ENCODE measurements at places on chromosomes 3 and 15.

DNA sequence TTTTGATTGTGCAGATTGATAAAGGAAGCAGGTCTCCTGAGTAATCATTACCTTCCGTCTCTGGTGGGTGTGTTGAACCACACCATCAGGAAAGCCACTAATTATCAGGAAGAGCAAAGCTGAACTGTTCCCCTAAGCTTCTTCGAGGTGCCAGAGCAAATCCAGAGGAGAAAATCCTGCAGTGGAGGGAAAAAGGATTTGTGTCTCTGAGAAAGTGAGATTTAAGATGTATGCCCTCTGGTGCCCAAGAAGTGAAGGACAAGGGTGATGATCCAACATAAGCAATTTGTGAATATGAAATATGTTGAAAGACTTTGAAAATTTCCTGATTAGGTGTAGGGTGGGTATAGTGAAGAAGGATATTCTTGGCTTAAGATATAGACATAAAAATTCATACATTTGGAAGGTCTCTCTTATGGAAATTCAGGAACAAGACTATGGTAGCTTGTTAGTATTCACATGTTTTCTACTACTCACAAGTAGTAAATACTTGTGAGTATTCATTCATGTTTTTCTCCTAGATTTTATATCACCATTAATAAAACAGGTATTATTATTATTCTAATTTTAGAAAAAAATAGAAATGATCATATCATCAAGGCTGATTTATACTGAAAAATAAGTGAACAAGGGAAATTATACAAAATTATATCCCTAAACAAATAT lies 34.8 kb downstream of the COMMD2 start:
- no peak for DNase-seq

- no peak for DNase-seq
Measured at GRCh38 chr3:160641665-160642309, 35.2 kb upstream of the ARL14 start.

GRCh38 chr3:46893146-46893748 lies 15.7 kb downstream of the PTH1R start:
- DNase-seq: no peak

GRCh38 chr3:64871834-64872249 lies 184.0 kb upstream of the ADAMTS9 start:
- no peak for DNase-seq

- no peak for DNase-seq
Measured at GRCh38 chr3:188052169-188053035, 101.6 kb upstream of the LPP start.

- no peak for DNase-seq
Measured at GRCh38 chr3:144815655-144816054, 844.0 kb downstream of the DIPK2A start.

DNA sequence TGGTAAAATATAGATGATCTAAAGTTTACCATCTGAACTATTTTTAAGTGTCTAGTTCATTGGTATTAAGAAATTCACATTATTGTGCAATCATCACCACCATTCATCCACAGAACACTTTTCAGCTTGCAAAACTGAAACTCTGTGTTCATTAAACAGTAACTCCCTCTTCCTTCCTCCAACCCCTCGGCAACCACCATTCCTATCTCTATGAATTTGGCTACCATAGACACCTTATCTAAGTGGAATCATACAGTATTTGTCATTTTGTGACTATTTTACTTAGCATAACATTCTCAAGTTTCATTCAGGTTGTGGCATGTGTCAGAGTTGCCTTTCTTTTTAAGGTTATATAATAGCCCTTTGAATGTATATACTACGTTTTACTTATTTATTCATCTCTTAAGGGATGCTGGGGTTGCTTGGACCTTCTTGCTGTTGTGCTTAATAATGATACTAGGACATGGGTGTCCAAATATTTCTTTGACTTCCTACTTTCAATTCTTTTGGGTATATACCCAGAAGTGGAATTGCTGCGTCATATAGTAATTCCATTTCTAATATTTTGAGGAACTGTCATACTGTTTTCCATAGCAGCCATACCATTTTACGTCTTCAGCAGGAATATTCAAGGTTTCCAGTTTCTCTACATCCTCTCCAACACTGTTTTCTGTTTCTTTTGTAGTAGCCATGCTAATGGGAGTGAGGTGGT lies 20.9 kb downstream of the KAT2B start:
- DNase-seq: no peak

- DNase-seq: no peak
Measured at GRCh38 chr3:173943264-173943663, 545.7 kb downstream of the NLGN1 start.
